ENCODE measurements at places on chromosomes 1 and 21. TPM values are rescaled to one million over a fixed set of nuclear protein-coding genes. Genes with fewer than 3 reads are reported as not detected.

The S100B gene
- 0.77 TPM for total RNA-seq

The AMIGO1 gene
- 0.26 TPM for total RNA-seq

The ITGB3BP gene
- 50.0 TPM for total RNA-seq

The AMY1A gene
- not detected for total RNA-seq

The SH2D5 gene
- total RNA-seq = not detected

The SMIM1 gene
- not detected for total RNA-seq

The BMP8B gene
- 0.47 TPM for total RNA-seq

The STIL gene
- total RNA-seq = 51.3 TPM

DNA sequence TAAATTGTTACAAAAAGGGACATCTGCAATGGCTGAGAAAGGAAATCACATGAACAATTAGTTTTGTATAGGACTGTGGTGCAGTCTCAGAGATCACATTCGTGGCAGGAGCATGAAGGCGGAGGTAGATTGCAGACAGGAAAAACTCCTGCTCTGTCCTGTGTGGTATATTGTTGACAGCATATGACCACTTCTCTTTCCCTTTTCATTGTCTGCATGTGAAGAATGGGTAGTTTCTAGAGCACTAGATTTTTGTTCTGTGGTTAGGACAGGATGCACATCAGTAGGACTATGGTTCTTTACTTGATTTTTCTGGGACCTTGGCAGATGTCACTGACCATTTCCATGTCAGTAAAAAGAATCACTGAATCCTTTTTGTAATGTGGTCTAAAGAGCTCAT lies 625.9 kb upstream of the PKN2 start:
- no peak for DNase-seq
- no peak overlapping the region for H3K4me3 ChIP-seq
- no peaks in the 10 kb centered on the region for H3K4me1 ChIP-seq

DNA sequence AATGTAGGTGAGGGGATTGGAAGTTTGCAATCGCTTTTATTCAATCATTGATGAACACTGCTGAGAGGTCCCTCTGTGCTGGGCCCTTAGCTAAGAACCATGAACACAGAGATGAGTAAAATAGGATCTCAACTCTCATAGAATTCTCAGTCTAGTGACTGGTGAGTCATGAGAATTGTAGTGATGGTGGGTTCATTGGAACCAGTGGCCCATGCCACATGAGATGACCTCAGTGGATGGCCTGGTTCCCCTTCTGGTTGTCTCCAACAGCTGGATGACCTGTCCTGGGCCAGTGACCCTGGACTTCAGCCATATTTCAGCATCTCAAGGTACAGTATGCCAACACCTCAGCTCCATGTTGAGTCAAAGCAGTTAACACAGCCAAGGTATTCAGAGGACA lies 21.3 kb upstream of the S100A10 start:
- no peak for DNase-seq
- peaks cover 14% of the 10 kb centered on the region for H3K27me3 ChIP-seq
- H3K4me1 ChIP-seq = peaks cover 5% of the 10 kb centered on the region
- H3K27ac ChIP-seq = no peak overlapping the region

GRCh38 chr1:66253330-66253921 lies 280.5 kb upstream of the SGIP1 start:
- no peaks in the 10 kb centered on the region for H3K27me3 ChIP-seq
- H3K4me1 ChIP-seq = peaks cover 77% of the 10 kb centered on the region
- no peak overlapping the region for H3K27ac ChIP-seq
- no peak for DNase-seq
- H3K4me3 ChIP-seq = no peak overlapping the region

DNA sequence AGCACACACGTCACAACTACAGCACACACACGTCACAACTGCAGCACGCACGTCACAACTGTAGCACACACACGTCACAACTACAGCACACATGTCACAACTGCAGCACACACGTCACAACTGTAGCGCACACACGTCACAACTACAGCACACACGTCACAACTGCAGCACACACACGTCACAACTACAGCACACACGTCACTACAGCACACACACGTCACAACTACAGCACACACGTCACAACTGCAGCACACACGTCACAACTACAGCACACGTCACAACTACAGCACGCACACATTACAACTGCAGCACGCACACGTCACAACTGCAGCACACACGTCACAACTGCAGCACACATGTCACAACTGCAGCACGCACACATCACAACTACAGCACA lies 322.6 kb upstream of the AJAP1 start:
- no peak for DNase-seq
- H3K27me3 ChIP-seq = no peaks in the 10 kb centered on the region
- no peaks in the 10 kb centered on the region for H3K4me1 ChIP-seq
- H3K27ac ChIP-seq = no peak overlapping the region
- no peaks in the 10 kb centered on the region for H3K36me3 ChIP-seq
- H3K4me3 ChIP-seq = no peak overlapping the region

DNA sequence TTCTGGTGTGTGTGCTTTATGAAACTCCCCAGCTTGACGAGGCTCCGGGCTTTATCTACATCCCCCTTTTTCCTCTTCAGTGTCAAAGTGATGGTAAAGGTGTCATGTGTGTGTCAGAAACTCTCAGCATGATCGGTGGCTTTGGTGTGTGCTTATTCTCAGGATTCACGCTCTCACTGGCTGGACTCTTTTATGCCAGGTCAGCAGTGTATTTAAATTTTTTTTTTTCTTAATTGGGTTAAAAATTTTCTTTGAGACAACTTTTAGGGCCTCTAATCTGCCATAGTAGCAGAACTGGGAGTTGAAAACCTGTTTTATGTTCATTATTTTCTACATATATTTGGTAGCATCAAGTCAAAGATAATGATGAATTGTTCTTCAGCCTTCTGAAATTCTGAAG lies 21.0 kb downstream of the SH3BGR start:
- no peak for DNase-seq
- H3K36me3 ChIP-seq = no peaks in the 10 kb centered on the region
- no peaks in the 10 kb centered on the region for H3K4me1 ChIP-seq

GRCh38 chr1:164261691-164262240 lies 297.2 kb upstream of the PBX1 start:
- no peaks in the 10 kb centered on the region for H3K36me3 ChIP-seq
- H3K27ac ChIP-seq = no peak overlapping the region
- DNase-seq = no peak
- H3K4me3 ChIP-seq = no peak overlapping the region

DNA sequence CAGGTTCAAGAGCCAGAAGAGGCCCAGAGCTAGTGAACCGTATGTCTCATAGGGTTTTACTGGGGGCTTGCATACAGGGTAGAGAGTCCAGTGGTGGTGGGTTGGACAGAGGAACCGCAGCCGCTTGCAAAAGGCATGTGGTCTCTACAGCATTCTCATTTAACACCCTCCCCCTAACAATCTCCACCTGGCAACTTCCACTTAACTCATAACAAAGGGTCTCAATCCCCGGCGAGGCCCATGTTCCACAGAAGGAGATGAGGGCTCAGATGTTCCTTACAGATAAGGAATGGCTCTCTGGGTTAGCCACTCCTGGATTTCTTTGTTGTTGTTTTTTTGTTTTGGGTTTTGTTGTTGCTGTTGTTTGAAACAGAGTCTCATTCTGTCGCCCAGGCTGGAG lies 106.1 kb downstream of the APP start:
- H3K27ac ChIP-seq = no peak overlapping the region
- H3K27me3 ChIP-seq = no peaks in the 10 kb centered on the region
- no peak overlapping the region for H3K4me3 ChIP-seq
- no peaks in the 10 kb centered on the region for H3K36me3 ChIP-seq
- H3K4me1 ChIP-seq = peaks cover 2% of the 10 kb centered on the region

- no peaks in the 10 kb centered on the region for H3K27me3 ChIP-seq
- H3K4me1 ChIP-seq = no peaks in the 10 kb centered on the region
- H3K36me3 ChIP-seq = peaks cover 1% of the 10 kb centered on the region
- DNase-seq = no peak
- H3K27ac ChIP-seq = no peak overlapping the region
Observed at GRCh38 chr1:194208674-194209073, 1022.3 kb upstream of the B3GALT2 start.

GRCh38 chr1:82785268-82785790 lies 984.6 kb downstream of the ADGRL2 start:
- H3K4me3 ChIP-seq = no peak overlapping the region
- no peak for DNase-seq
- H3K36me3 ChIP-seq = no peaks in the 10 kb centered on the region
- no peaks in the 10 kb centered on the region for H3K4me1 ChIP-seq
- no peaks in the 10 kb centered on the region for H3K27me3 ChIP-seq
- H3K27ac ChIP-seq = no peak overlapping the region

GRCh38 chr1:180156631-180157091 lies 2.0 kb downstream of the QSOX1 start:
- H3K4me1 ChIP-seq = peaks cover 24% of the 10 kb centered on the region
- H3K4me3 ChIP-seq = no peak overlapping the region
- no peak overlapping the region for H3K27ac ChIP-seq
- H3K36me3 ChIP-seq = no peaks in the 10 kb centered on the region
- H3K27me3 ChIP-seq = no peaks in the 10 kb centered on the region

Measured in activated CD8-positive, alpha-beta memory T cell treated with anti-CD3 and anti-CD28 coated beads, Interleukin-2, amount 10 ng/mL, durations not matched to agents 7 days and 5 days (primary cell).